ENCODE measurements at places on chromosomes 2 and 18. TPM values are rescaled to one million over a fixed set of nuclear protein-coding genes. Genes with fewer than 3 reads are reported as not detected.

L3MBTL4 gene
- under 0.01 TPM for total RNA-seq

DCDC2C gene
- total RNA-seq = not detected

CYP27A1 gene
- total RNA-seq = 25.6 TPM

KCNG2 gene
- 0.12 TPM for total RNA-seq

PRSS56 gene
- total RNA-seq = not detected

BMP10 gene
- not detected for total RNA-seq

COL4A3 gene
- total RNA-seq = 8.3 TPM

PROKR1 gene
- total RNA-seq = not detected

CCDC150 gene
- 2.7 TPM for total RNA-seq

AQP12B gene
- not detected for total RNA-seq

MAPK4 gene
- not detected for total RNA-seq

LYG1 gene
- not detected for total RNA-seq

MAL gene
- total RNA-seq = not detected

TMEM247 gene
- not detected for total RNA-seq

C1GALT1C1L gene
- 0.30 TPM for total RNA-seq

SCN2A gene
- 1.8 TPM for total RNA-seq

COL6A3 gene
- total RNA-seq = 1,351 TPM

PCARE gene
- total RNA-seq = not detected

IL1RN gene
- not detected for total RNA-seq

TEX44 gene
- not detected for total RNA-seq

ANKRD30B gene
- total RNA-seq = 0.23 TPM

MAP3K19 gene
- total RNA-seq = not detected

UGT1A5 gene
- total RNA-seq = not detected

TMEM163 gene
- 0.08 TPM for total RNA-seq

IRS1 gene
- total RNA-seq = 3.5 TPM

IL18RAP gene
- total RNA-seq = not detected

PLGLB2 gene
- total RNA-seq = 0.23 TPM

ASB18 gene
- not detected for total RNA-seq

PTPN18 gene
- 9.1 TPM for total RNA-seq

LRRTM4 gene
- not detected for total RNA-seq

GALNT5 gene
- 73.1 TPM for total RNA-seq

ANO7 gene
- total RNA-seq = 0.12 TPM

MSH2 gene
- 16.0 TPM for total RNA-seq

CCDC85A gene
- 2.8 TPM for total RNA-seq

RAB17 gene
- total RNA-seq = 0.45 TPM

SCN7A gene
- not detected for total RNA-seq

COL4A4 gene
- total RNA-seq = 6.8 TPM

LIMS4 gene
- total RNA-seq = 1.4 TPM

PDE1A gene
- total RNA-seq = 26.8 TPM

DLX2 gene
- 0.15 TPM for total RNA-seq

ONECUT2 gene
- total RNA-seq = under 0.01 TPM

GKN1 gene
- total RNA-seq = not detected

GPR155 gene
- total RNA-seq = 8.5 TPM

Data from smooth muscle cell of the coronary artery (primary cell).